ENCODE measurements at places on chromosomes 12 and 14.

GRCh38 chr14:23626946-23627345 lies 9.2 kb upstream of the DHRS2 start:
- DNase-seq = no peak

- no peak for DNase-seq
Measured at GRCh38 chr14:76958980-76959710, 69.4 kb downstream of the IRF2BPL start.

DNA sequence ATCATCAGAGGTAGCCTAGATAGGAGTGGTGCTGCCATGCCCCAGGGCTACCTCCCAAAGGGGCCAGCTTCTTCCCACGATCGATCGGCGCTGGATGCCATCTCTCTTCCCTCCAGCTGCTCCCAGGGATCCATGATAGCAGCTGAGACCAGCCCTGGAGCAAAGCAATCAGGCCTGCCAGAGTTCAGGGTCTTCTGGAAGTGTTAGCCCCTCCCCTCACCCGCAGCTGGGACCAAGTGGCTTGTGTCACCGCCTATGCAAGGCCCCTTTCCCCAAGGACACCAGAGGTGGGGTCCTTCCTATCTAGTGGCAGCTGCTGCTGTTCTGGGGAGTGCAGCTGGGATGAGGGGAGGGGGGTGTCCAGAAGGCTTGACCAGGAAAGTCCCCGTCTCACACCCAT lies 87.0 kb downstream of the IRF2BPL start:
- DNase-seq = no peak

DNA sequence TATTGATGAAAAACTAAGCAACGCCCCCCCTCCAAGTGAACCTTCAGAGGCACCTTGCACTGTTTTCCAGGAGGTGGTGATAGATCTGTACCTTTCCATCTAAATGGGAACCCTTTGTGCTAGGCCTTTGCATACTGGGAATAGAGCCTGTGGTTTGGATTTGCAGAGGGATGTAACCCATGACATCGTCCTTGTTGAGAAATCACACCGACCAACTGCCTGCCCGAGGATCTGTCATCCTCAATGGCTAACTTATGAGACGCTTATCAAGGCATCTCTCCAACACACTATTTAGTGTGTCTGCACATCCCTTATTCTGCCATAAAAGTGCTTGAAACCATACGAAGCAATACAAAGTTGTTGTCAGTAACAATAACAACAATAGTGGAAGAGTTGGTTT lies 22.9 kb downstream of the NTN4 start:
- DNase-seq = no peak

All from stimulated activated CD4-positive, alpha-beta T cell treated with anti-CD3 and anti-CD28 coated beads, Interleukin-4, amount 100 ng/mL, for 48 hours (primary cell).